ENCODE measurements at places on chromosomes 11 and 22. TPM values are rescaled to one million over a fixed set of nuclear protein-coding genes. Genes with fewer than 3 reads are reported as not detected.

DNA sequence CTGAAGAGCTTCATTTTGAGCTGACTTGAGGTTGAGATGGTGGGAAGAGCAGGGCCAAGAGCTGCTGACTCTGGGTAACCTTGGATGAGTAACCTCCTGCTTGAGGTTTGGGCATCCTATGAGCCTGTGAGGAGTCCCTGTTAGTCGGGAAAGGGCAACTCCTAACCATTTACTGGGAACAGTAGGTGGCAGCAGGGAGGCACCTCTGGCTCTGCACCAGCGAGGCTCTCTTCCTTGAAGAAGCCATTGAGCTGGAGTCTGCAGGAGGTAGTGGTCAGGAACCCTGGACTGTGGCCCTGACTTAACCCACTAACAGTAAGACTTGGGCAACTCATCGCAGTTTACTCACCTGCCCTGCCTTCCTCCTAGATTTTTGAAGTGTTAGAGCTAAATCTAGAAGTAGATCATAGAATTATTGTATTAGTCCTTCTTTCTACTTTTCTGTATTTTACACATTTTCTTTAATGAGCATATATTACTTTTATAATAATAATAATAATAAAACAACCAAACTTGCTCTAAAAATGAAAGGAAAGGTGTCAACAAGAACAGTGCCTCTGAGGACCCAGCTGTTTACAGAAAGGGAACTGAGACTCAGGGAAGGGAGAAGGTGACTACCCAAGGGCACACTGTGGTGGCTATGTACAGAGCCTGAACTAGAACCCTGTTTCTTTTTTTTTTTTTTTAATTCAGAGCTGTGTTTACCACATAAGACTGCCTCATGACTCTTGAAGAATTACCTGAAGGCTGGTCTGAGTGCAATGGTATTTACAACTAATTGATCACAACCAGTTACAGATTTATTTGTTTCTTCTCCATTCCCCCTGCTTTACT lies 47.5 kb downstream of the MEI1 start:
- DNase-seq = peak; percentile 77

- peak; percentile 89 for DNase-seq
Measured at GRCh38 chr11:114556135-114556534, 3.5 kb downstream of the NXPE1 start.

DNA sequence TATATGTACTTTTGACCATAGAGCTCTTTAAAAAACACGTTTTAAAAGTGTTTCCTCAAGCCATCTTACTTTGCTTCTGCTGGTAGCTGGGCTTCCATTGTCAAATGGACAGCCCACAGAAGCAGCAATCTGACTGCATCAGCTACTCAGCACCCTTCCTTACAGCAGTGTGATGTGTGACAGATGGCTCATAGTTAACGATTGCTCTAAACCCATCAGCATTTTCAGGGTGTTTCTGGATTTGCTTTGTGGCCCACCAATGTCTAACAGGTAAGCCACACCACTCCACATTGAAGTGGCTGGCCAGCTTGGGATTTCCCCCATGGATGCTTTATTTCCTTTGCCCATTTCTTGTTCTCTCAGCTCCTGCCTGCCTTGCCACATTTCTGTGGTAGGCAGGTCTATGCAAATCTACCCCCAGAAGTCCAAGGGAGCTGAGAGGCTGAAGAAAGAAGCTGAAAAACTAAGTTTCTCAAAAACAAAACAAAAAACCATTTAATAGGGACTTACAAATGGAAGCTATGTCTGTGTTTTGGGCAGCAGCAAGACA lies 7.3 kb upstream of the FAR1 start:
- DNase-seq = no peak

- no peak for DNase-seq
Measured at GRCh38 chr11:44226945-44227344, 83.0 kb downstream of the ALX4 start.

DNA sequence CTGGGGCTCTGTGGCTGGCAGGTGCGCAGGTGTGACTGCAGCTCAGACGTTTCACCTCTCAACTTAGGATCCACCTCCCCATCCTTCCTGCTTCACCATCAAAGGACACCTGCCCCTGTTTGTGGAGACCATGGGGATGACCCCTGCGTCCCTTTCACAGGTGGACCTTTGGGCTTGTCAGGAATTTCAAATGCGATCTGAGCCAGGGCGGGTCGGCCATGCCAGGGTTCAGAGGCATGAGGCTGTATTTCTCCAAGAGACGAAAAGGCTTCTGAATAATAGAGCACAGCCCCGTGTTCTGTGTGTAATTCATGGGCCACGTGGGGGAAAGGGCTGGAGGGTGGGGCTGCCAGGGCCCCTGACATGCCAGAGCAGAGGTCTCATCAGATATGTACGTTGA lies 668.0 kb downstream of the BRD1 start:
- DNase-seq = no peak

- DNase-seq = no peak
Measured at GRCh38 chr22:33896154-33896553, 24.1 kb downstream of the LARGE1 start.

DNA sequence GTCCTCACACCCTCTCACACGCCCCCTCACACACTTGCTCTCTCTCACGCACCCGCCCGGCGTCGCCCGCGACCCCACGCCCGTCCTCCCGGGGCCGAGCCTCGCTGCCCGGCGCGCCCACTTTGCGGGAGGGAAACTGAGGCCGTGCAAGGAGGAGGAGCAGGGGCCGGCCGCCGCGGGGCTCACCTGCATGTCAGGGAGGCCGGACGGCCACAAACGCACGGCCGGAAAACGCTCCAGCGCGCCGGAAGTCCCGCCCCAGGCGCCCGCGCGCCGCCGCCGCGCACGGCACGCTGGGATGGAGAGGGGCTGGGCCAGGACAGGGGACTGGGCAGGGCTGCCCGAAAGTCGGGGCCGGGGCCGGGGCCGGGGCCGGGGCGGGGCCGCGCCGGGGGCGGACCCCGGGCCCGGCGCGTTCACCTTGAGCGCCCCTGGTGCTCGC lies at the start of gene CHID1:
CHID1 (minus strand) TSS at position 222 of the 442 bp plus-strand sequence. CDS start 5,994 bp downstream, outside the sequence.
- peak; percentile 89 for DNase-seq

DNA sequence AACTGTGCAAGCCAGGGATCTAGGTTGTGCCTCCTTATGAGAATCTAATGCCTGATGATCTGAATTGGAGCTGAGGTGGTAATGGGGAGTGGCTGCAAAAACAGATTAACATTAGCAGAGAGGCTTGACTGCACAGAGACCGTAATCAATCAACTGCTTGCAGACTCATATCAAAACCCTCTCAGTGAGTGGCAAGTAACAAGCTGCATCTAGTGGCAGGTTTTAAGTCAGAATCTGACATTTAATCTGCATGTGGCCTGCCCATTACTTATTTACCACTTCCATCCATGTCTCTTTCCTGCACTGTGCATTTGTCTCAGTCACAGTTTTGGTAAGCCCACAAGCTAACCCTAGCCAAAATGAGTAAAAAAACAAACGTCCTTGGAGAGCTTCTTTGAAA lies 11.2 kb downstream of the C11orf58 start:
- no peak for DNase-seq

GRCh38 chr11:93169950-93170561 lies 27.7 kb downstream of the SLC36A4 start:
- peak; percentile 38 for DNase-seq

DNA sequence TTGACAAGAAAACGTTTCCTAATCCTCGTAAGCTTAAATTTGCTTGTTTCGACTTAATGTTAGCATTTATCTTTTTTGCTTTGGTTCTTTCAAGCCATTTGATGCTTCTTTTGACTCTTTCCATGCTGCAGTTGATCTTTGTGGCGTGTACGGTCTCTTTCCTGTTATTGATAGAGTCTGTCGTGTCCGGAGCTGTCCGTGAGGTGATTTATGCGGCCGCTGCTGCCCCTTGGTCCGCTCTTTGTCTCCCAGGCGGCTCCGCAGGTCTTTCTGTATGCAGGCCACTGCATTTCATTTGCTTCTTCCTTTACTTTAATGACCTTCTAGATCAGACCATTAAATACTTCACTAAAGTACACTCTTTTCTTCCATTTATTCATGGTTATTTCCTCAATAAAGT lies 50.3 kb downstream of the TBC1D22A start:
- DNase-seq = no peak

DNA sequence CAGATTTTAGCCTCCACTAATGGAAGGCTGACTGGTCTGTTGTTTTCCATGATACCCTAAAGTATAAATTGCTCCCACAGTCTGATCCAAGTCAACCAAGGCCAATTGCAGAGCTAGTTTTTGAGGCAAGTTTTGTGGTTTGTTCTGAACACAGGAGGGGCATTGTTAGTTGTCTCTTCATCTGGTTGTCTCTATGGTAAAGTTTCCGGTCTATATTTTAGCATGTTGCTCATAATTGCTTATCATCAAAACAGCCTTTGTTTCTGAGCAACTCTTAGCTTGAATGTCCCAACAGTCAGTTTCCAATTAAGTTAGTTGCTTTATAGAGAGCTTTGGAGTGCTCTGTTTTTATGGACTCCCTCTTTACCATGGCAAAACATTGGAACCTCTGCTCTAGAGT lies 217.6 kb upstream of the CARD18 start:
- no peak for DNase-seq

GRCh38 chr11:84250834-84251613 lies 964.9 kb upstream of the CCDC90B start:
- DNase-seq = no peak

DNA sequence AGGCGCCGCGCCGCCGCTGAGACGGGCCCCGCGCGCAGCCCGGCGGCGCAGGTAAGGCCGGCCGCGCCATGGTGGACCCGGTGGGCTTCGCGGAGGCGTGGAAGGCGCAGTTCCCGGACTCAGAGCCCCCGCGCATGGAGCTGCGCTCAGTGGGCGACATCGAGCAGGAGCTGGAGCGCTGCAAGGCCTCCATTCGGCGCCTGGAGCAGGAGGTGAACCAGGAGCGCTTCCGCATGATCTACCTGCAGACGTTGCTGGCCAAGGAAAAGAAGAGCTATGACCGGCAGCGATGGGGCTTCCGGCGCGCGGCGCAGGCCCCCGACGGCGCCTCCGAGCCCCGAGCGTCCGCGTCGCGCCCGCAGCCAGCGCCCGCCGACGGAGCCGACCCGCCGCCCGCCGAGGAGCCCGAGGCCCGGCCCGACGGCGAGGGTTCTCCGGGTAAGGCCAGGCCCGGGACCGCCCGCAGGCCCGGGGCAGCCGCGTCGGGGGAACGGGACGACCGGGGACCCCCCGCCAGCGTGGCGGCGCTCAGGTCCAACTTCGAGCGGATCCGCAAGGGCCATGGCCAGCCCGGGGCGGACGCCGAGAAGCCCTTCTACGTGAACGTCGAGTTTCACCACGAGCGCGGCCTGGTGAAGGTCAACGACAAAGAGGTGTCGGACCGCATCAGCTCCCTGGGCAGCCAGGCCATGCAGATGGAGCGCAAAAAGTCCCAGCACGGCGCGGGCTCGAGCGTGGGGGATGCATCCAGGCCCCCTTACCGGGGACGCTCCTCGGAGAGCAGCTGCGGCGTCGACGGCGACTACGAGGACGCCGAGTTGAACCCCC lies 798 bp downstream of the BCR start:
- DNase-seq = no peak

- peak; percentile 81 for DNase-seq
Measured at GRCh38 chr11:19441752-19442553, 201.2 kb upstream of the E2F8 start.

- no peak for DNase-seq
Measured at GRCh38 chr11:19323502-19323901, 82.8 kb upstream of the E2F8 start.

DNA sequence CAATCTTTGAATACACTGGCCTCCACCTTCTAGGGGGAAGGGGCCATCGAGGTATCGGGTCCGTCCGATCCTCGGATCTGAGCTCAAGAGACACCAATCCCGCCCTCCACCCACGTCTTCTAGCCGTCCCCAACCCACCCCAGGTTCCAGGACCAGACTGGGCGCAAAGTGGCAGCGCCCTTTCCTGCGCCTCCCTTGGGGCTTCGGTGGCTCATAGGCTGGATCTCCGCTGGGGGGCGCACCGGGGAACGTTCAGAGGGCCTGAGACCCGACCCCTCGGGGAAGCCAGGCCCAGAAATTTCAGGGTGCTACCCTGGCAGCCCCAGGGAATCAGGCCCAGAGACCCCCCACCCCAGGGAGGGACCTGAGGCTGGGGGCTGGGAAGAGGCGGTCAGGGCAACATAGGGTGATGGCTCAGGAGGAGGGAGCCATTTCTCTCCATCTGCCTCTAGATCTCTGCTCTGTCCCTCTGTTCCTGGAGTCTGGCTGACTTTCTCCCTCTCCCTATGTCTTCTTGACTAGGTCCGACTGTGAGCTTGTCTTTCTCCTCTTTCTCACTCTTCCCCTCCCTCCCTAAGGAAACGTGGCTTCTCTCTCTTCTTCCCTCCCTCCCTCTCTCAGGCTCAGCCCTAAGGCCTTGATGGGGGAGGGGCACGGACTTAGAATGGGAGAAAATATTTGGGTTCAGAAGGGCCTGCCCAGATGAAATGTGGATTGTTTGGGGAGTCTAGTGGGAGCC lies 1.1 kb downstream of the CREB3L1 start:
- DNase-seq = peak; percentile 81

- no peak for DNase-seq
Measured at GRCh38 chr11:67364169-67364568, 9.2 kb downstream of the CLCF1 start.

GRCh38 chr11:4086575-4087353 lies 7.8 kb upstream of the RRM1 start:
- no peak for DNase-seq

DNA sequence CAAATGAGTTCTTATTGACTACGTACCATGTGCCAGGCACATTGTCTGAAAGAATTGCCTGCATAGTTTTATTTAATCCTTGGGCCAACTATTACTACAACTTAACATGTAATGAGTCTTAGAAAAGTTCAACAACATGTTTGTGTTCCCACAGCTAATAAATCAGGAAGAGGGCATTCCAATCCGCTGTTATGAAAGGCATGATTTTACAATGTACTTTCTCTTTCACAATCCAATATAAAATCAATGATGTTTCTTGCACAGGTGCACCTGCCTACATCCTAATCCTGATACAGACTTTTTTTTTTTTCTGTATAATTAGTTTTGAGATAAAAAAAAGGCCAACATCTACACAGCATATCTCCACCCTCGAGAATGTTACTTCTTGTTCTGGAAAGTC lies 728.4 kb upstream of the CCDC90B start:
- no peak for DNase-seq

Gene ZNRF3
- total RNA-seq = 7.7 TPM

Gene HBB
- total RNA-seq = 3,180 TPM

Gene JHY
- 6.3 TPM for total RNA-seq

Data from umbilical cord (tissue), 2 donors.